ENCODE measurements at places on chromosomes 5 and 9.
A peak's percentile ranks its signal among the peaks of the same experiment; 100 is the strongest.

- DNase-seq, result no peak
Observed at GRCh38 chr9:88017096-88017495, 42.8 kb upstream of the CDK20 start.

- no peak for DNase-seq
Observed at GRCh38 chr9:119792242-119792641, 423.0 kb upstream of the BRINP1 start.

GRCh38 chr5:133683646-133684596 lies 71.6 kb upstream of the FSTL4 start:
- no peak for DNase-seq

GRCh38 chr5:177302354-177303110 lies 987 bp downstream of the RAB24 start:
- DNase-seq, result no peak

DNA sequence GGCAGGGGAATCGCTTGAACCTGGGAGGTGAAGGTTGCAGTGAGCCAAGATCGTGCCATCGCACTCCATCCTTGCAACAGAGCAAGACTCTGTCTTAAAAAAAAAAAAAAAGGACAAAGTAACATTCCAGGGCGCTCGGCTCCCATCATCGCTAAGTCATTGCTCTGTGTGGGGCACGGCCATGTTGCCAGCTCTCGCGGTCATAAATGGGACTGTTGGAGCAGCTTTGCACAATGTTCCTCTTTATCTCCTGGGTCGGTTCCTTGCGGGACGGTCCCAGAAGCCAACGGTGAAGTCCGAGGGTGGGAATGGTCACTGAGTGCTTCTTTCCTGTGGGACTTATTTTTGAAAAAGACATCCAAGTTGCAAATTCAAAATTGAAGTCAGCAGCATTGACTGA lies 65.5 kb downstream of the HMCN2 start:
- DNase-seq, result no peak

DNA sequence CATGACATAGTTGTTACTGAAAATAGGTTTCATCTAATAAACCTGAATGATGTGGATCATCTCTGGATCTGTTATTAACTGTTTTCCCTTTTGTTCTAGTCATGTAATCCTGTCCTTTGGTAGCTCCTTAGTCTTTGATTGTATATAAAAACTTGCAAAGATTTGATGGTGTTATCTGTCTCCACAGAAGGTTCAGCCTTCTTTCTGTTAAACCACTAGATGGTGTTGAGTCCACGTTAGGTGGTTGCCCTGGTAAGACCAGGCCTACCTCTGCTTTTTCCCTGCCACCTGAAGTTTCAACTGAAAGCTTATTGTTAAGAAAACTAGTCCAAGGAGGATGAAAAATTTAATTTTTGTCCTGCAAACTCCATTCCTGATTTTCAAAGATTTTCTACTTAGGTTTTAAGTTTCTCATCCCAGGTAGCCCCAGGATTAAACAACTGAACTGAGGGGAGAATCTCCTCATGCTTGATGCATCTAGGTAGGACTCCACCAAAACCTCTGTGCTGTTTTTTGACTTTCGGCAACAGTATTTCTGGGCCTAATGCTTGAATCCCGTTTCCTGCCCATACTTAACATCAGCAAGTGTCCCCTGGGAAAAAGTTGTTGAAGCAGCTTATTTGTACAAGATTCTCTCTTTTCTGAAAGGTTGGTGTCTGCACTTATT lies 68.5 kb downstream of the RICTOR start:
- no peak for DNase-seq

GRCh38 chr5:150077060-150077459 lies 9.3 kb downstream of the CSF1R start:
- peak; percentile 23 for DNase-seq

GRCh38 chr9:121558473-121558872 lies 58.8 kb upstream of the GGTA1 start:
- DNase-seq, result no peak

- no peak for DNase-seq
Observed at GRCh38 chr9:122819326-122819725, 9.1 kb downstream of the PDCL start.

- DNase-seq, result no peak
Observed at GRCh38 chr9:28073270-28073669, 500.0 kb upstream of the C9orf72 start.

DNA sequence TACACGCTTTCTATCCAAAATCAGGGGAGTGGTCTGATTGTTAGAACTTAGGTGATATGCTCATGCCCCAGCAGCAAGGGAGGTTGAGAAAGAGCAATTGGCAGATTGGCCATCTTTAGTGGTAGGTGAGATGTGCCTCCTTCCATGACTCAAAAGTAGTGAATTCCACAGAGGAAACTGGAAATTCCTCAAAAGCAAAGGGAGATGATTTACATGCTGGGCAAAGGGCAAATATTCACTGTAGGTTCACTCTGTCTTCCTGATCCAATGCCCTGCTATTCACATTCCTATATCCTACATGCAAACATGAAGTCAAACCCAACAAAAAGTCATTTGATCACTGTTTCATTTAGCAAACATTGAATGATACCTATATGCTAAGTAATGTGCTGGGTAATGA lies 130.1 kb upstream of the ZNF608 start:
- DNase-seq, result no peak

DNA sequence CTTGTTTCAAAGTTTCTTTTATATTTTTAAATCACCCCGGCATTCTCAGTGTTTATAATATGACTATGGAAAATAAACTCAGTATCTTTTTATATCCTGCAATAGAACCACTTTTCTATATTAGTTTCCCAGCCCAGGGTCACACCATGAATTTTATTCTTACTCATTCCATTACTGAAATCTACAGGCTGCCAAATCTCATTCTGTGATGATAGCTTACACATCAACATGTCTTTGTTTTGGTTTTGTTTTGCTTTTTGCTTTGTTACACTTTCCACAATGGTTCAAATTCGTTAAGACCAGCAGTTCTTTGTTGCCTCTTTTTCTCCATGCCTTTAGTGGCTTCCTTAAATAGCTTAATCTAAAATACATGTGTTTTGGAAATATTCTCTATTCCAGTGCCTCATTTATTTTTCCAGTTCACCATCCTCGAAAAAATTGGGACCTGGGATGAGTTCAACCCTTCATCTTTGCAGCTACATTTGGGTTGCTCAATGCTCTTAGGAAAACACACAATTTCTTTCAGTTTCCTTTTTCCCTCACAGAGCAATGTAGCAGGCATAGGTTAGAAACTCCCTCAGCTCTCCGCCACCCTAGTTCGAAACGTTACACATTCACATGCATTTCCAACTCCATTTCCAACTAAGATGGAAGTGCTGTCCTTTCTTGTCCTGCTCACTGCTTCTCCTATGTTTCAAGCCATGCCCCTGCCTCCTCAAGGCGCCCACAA lies 1146.3 kb downstream of the MAT2B start:
- DNase-seq, result no peak

DNA sequence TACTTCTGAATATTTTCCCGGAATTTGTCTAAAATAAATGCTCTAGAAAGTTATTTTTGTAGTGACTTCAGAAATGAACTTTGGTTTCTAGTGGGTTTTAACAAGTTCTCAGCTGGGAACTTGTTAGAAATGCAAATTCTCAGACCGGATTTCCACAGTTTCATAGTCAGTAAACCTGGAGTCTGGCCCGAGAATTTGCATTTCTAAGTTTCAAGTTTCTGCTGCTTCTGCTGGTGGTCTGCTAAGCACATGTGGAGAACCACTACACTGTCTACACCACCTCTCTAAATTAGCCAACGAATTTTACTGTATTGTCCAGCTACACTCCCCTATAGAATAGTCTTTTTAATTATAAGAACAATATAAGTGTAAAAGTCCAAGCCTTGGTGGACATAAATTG lies 208.0 kb downstream of the CHSY3 start:
- DNase-seq, result no peak

Measured in ureter (tissue), 1 donor.